ENCODE measurements at places on chromosomes 11 and 22. TPM values are rescaled to one million over a fixed set of nuclear protein-coding genes. Genes with fewer than 3 reads are reported as not detected.

TIMM8B gene
- total RNA-seq: 125 TPM

MS4A6A gene
- total RNA-seq: not detected

GRCh38 chr11:128694618-128695481 lies 978 bp downstream of the FLI1 start:
- peak; percentile 81 for DNase-seq

DNA sequence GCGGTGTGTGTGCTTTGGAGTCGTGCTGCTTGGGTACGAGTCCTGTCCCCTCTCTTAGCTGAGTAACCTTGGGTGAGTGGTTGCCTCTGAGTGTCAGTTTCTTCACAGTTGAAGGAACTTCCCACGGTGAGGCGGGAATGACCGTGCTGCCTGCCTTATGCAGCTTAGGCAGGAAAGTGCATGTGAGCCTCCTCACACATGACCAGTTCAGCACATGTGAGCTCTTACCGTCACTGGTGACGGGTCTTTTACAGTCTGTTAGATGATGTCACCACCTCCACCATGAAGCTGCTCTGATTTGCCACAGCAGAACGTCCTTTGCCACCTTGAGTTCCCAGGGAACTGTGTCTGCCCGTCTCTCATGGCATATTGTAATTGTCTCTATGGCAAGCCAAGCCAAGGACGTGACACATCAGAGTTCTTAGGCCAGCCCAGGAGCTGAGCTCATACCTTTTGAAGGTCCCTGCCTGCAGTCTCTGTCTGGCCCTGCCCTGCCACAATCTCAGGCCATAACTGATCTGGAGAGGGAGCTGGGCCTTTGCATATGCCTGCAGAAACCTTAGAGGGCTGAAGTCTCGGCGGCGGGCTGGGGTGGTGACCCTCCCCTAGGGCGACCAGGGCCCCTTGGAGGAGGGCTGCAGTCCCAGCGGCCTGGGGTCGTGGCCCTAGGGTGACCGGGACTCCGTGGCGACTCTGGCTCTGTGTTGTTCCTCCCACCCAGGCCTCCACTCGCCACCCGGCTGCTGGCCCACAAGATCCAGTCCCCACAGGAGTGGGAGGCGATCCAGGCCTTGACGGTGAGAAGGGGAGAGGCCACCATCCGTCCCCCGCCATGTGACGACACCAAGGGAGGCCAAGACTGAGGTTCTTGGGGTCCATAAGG lies 7.8 kb downstream of the GGA1 start:
- DNase-seq: peak; percentile 52

DNA sequence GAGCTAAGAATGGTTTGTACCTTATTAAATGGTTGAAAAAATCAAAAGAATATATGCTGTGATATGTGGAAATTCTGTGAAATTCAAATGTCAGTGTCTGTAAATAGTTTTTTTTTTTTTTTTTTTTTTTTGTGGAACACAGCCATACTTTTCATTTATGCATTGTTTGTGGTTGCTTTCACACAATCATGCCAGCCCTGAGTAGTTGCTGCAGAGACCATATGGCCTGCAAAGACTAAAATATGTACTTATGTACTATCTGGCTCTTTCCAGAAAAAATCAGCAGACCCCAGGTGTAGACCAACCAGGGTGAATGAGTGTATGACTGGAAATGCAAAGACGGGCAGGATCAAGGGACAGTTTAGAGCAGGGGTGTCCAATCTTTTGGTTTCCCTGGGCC lies 98.3 kb downstream of the PTPRJ start:
- DNase-seq: no peak

DNA sequence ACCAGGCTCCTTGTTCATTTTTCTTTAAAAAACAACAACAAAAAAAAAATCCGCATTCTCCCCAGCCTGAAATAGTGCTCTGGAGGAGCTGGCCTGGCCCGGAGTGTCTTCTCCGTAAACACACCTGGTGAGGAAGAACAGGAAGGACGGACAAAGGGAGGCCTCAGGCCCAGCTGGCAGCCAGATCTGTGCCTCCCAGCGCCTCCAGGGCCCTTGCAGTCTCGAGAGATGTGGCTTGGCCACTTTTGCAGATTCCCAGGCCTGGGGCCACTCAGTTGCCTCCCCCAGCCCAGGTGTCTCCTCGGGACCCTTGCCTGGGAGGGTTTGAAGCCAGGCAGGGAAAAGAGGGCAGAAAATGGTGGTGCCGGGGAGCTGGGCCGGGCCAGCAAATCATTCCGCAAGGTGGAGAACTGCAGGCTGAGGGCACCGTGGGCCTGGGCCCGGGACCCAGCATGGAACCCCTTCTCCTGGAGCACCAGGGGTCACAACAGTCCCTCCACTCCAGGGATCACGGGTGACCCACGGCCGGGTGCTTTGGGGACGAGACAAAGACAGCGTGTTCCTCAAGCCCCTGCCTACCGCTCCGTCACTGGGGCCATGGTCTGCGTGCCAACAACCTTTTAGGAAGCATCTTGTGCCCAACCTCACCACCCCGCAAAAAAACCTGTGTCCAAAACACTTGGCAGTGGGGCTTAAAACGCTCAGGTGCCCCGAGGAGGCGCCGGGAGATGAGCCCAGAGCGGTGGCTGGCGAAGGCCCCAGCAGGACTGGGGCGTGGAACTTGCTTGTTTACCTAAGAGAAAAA lies 67.1 kb upstream of the WNT7B start:
- peak; percentile 77 for DNase-seq

- no peak for DNase-seq
Measured at GRCh38 chr11:73194034-73194507, 24.0 kb upstream of the P2RY2 start.

DNA sequence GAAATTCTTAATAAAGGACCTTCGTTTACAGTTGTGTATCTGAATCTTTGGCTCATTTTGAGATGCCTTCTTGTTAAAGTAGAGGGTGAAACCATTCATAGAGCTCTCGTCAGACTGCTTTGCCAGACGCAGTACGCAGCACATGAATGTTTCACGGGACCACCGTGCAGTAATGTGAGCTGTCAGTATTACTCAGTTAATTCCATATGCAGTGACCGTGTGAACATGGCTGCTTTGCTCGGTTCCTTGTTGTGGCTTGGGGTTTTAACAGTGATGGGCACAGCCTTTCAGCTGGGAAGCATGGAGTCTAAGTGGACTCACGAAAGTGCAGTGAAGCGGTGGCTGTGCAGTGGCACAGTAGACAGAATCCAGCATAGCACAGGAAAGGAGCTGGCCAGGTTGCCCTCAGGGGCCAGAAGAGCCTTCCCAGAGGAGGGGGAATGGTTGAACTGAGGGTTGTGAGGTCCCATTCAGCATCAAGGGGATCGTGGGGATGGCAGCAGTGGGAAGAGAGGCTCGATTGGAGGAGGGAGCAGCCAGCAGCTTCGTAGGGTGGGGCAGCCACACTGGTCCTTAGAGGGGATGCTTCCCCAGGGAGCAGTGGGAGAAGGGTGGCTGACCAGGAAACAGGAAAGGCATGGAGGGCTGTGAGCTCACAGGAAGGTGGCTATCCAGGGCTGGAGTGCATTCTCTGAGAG lies 31.4 kb downstream of the PPFIA1 start:
- no peak for DNase-seq

GRCh38 chr11:19938169-19938856 lies 222.0 kb downstream of the DBX1 start:
- peak; percentile 82 for DNase-seq

Data from H7 (cell line).